ENCODE measurements at places on chromosomes 12 and 14.

DNA sequence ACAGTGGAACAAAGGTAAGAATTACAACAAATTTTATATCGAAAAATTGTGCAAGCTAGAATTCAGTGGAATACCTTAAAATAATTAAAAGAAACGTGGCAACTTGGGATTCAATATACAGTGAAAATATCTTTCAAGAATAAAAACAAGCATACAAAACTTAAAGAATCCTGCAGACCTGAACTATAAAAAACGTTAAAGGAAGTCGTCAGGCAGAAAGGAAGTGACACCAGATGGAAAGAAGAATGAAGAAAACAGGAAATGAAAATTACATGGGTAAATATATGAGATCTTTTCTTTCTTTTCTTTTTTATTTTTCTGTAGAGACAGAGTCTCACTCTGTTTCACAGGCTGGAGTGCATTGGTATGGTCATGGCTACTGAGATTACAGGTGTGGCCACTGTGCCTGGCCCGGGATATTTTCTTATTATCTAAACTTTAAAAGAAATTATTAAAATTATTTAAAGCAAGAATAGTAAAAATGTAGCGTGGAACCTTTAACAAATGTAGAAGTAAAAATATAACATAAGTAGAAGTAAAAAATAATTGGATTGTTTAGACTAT, 4.7 kb downstream of the MGP start:
- no peak for DNase-seq

DNA sequence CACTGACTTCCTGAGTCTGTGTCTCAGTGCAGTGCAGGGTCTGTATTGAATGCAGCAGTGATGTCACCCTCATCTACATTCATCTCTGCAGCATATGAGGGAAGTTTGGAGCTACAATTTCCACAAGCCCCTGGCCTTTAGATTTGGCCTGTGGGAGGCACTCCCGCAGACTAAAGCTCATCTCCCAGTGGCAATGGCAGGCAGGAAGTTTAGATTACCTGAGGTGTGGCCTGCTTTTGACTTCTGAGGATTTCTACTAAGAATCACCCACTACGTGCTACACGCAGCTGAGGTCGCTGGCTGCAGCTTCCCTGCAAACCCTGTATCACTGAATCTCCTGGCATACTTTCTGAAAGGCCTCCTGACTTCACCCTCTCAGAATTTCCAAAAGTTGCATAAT, 202.2 kb upstream of the PRKD1 start:
- no peak for DNase-seq

DNA sequence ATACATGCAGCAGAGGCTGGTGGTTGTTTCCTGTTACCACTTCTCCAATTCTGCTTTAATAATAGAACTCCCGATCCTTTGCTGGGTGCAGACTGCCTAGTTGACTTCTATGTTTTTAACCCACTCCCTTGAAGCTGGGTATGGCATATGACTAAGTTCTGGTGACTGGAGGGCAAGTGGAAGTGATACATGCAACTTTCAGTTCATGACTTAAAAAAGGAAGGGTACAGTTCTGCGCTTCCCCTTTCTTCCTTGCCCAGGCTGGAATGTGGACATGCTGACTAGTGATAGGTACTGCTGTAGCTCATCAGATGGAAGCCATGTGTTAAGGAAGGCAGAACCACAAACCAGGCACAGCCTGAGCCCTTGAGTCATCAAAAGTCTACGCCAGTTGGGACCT, 2.4 kb upstream of the A2M start:
- DNase-seq = no peak

- DNase-seq = no peak
Observed at GRCh38 chr12:112420740-112421139, 2.0 kb downstream of the PTPN11 start.

DNA sequence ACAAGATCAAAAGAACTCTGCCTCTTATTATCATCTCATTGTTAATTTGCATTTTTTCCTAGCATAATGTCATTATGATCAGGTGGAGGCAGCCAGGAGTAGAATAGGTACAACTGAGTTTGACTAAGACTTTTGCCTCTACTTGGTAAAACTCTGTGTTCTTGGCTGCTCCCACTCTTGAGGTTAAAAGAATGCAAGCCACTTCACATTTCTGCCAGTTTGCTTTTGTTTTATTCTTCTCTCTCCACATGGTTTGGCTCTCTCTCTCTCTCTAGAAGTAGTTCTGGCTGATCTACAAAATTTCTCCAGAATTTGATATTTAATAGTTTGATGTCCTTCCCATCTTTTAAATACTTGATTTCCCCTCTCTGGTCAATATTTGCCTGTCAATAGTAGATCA, 170.7 kb upstream of the E2F7 start:
- no peak for DNase-seq

- DNase-seq = no peak
Observed at GRCh38 chr12:58645946-58646345, 274.4 kb downstream of the LRIG3 start.

DNA sequence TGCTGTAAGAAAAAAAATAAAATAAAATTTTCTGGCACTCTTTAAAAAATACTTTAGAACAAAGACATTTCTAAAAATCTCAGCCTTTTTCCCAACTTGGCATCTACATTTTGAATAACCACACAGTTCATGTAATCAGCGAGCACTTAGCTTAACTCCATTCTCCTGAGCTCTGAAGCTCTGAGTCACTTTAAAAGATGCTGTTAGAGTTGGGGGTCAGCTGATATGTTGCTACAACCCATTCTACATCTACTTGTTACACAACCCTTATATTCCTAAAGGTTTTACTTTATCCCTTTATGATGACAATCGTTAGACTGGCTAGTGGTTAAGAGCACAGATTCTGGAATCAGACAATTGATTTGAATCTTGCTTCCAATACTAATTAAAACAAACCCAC, 48.3 kb downstream of the SLC41A2 start:
- DNase-seq = no peak

- no peak for DNase-seq
Observed at GRCh38 chr12:14854586-14855183, 11.4 kb upstream of the ART4 start.

DNA sequence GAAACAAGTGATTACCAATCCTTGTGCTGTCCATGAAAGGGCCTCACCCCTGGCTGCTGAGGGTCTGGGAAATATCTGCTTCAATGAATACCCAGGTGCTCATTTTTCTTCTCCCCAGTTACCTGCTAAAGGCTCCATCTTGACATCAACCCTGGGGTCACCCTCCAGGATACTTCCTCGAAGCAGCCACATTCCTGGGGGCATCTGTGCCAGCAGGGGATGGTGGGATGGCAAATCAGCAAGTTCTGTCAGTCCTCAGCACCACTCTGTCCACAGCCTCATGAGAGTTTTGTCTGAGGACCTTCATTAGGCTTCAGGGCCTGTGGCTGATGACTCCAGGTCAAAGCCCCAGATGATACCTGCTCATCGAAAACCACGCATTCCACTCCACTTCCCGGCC, 124.8 kb downstream of the ZFP36L1 start:
- DNase-seq = no peak

DNA sequence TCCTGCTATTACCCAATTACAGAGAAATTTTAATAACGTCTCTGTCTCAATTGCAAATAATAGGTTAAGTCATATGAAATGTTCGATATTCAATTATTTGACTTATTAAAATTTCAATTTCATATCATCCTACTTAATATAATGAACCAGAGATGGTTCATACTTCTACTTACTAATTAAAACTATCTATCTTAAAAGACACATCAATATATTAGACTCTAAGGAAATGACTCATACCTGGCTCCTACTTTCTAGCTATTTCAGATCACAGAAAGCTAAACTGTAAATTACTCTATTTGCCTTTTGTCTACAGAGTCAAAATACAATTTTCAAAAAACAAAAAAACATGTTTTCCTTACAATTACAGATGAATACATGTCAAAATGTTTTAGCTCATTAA, 99.6 kb downstream of the CAPZA3 start:
- no peak for DNase-seq

GRCh38 chr12:90333939-90334338, 621.0 kb downstream of the CCER1 start:
- DNase-seq = no peak

DNA sequence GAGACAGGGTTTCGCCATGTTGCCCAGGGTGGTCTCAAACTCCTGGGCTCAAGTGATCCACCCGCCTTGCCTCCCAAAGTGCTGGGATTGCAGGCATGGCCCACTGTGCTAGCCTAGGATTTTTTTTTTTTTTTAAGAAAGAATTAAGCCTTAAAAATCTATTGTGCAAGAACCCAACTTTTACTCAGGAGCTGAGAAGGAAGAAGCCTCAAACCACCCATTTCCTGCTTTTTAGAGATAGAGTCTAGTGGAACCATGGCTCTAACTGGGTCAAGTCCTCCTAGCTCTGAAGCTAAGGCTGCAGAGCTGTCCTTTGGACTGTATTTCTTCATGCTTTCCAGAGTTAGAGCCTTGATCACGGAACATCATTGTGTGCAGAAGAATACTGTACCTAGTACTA, 1.3 kb upstream of the TSFM start:
- DNase-seq = no peak

- DNase-seq = no peak
Observed at GRCh38 chr12:76489737-76490136, 69.8 kb downstream of the OSBPL8 start.

DNA sequence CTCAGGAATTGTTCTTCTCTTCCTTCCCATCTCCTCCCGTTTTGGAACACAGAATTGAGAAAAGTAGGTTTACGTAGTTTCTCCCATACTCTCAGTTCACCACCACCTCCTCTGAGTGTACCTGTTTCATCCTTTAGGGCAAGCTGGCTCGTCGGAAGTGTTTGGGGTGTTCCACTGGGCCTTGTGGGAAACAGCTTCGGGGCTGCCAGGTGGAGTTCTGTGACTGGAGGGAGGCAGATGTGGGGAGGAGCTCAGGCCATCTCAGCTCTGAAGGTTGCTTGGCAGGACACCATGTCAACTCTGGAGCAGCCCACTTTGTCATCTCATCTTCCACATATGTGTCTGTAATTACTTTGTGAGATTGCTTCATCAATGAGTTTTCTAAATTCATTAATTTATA, 53.5 kb upstream of the RD3L start:
- DNase-seq = no peak

DNA sequence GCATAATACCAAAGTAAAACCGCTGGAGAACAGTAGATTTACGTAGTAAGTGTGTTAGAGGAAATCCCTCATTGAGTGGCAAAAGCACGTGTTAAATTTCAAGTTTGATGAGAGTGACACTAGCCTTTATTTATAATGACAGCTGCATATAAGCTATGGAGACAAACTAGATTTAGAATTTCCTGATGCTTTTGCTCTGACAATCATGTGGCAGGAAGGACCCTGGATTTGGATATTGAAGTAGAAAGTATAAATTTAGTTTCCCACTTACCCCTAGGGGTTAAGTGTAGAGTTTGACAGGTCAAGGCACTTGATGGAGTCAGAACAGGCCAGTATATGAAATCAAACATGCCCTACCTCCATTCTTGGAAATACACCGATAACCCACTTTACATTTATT, 983.1 kb downstream of the FLRT2 start:
- DNase-seq = no peak

DNA sequence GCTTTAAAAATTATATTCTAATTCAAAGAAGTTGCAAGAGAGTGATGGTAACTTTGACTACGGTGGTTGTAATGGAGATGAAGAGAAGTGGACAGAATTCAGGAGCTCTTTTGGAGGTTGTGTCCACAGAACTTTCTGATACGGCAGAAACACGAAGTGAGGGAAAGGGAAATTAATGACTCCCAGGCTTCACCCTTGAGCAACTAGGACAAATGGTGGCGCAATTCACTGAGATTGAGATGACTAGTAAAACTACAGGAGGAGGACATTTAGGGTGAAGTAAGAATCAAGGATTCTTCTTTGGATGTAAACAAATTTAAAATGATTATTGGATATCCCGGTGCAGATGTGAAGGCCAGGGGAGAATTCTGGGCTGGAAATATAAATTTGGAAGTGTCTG, 212.6 kb downstream of the PTPRO start:
- no peak for DNase-seq

GRCh38 chr14:102182190-102182589, 42.5 kb downstream of the WDR20 start:
- no peak for DNase-seq

- DNase-seq = no peak
Observed at GRCh38 chr12:22588817-22589216, 36.2 kb upstream of the ETNK1 start.

- no peak for DNase-seq
Observed at GRCh38 chr14:64998455-64998931, 11.8 kb downstream of the FNTB start.

GRCh38 chr12:51318846-51319599, 5.0 kb downstream of the BIN2 start:
- DNase-seq = no peak

DNA sequence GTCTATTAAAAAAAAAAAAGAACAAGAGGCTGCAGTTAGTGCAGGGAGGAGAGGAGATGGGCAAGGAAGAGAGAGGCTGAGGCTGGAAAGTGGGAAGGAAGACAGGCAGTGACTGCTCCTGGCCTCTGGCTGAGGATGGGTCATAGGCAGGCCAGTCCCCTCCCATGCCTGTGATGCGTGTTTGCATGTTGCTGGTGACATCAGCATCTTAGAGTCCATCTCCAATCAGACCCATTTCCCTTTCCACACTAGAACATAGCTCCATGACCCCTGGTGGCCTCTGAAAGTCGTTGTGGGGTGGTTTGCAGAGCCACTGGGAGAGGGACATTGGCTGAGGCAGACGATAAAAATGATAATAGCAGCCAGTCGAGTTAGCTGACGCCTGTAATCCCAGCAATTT, 132.9 kb downstream of the PTPN11 start:
- no peak for DNase-seq

- DNase-seq = no peak
Observed at GRCh38 chr14:59336098-59336497, 129.1 kb downstream of the GPR135 start.

DNA sequence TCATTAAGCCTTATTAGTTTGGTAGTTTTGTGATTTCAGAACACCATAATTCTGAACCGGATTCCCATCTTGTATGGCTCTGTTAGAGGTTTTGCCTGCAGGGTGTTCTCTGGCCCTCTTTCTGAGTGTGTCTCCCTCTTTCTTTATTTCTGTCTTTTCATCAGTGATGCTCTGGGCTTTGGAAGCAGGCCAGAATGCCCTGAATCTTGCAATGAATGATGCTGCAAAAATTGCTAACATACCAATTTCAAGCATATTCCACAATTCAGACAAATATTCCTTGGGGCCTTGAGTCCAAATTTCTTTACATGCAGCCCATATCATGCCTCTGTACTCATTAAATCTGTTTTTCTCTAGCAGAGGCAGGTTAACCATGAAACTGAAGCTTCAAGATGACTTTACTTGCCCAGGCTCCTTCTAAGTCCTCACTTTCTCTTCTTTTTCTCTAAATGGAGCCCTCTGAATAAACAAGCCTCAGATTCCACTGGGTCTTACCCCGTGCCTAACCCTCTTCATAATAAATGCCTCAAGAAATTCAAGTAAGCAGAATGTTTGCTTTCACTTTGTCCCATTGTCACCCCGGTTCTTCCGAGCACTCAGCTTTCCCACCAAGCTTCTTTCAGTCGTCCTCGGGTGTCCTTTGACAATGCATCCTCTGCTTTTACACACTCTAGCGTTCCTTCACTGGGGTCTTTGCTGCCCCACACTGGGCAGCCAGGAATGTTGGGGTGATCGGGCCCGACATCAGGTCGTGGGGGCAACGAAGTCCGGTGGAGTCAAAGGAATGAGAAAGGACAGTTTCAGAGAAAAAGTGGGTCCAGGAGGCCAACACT, 78.8 kb upstream of the SLC38A4 start:
- no peak for DNase-seq

GRCh38 chr12:16605642-16606116, 283 bp downstream of the LMO3 start:
- no peak for DNase-seq

Data from BE2C (cell line).